ENCODE measurements at places on chromosomes 11 and 22.

DNA sequence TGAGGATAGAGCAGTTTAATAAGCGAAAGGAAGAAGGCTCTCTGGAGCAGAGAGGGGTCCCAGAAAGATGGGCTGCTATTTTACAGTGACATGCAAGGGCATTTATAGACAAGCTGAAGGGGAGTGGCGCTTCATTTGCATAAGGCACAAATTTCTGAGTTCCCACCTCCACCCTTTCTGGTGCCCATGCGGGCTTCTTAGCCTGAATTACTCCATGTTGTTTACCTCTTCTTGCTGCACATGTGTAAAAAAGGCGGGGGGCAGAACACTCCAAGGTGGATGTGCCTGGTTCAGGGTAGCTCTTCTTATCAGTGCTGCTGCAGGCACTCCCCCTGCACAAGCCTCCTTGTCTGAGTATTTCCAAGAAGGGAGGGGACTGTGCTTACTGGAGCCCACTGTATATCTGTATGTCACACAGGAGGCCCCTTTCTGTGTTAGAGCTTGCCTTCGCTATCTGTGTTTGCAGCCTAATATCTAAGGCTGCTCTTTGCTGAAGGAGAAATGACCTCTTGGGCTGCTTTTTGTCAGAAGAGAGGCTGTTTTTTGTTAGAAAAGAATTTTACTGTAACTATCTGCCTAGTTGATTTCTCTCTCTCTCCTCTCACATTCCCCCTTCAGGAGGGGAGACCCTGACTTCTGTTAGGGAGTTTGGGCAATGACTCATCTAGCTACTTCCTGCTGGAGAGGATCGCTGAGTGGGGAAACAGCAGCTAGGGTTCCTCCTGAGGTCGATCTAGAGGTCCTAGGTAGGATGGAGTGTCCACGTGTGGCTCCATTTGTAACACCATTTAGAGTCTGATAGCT is 1057.0 kb upstream of the CNTN5 start:
- DNase-seq, result no peak

- DNase-seq, result no peak
Observed at GRCh38 chr11:76850815-76851214, 9.9 kb upstream of the ACER3 start.

DNA sequence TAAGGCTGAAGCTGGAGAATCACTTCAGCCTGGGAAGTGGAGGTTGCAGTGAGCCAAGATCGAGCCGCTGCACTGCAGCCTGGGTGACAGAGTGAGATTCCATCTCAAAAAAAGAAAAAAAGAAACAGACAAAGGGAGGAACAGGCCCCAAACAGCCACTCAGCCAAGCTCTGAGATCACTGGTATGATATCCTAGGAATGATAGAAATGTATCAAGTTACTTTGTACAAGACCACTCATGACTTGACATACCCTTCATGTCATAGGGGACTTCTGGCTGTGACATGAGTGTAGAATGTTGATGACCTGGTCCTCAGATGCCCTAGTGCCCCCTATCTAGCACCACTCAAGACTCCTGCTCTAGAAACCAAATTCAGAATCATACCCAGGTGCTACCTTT is 216.5 kb downstream of the NAV2 start:
- DNase-seq, result no peak

- DNase-seq, result no peak
Observed at GRCh38 chr22:19037282-19038163, 84.7 kb downstream of the DGCR2 start.

- DNase-seq, result no peak
Observed at GRCh38 chr11:23897453-23898286, 599.2 kb upstream of the LUZP2 start.

- DNase-seq, result no peak
Observed at GRCh38 chr11:83034673-83035014, 37.1 kb downstream of the RAB30 start.

DNA sequence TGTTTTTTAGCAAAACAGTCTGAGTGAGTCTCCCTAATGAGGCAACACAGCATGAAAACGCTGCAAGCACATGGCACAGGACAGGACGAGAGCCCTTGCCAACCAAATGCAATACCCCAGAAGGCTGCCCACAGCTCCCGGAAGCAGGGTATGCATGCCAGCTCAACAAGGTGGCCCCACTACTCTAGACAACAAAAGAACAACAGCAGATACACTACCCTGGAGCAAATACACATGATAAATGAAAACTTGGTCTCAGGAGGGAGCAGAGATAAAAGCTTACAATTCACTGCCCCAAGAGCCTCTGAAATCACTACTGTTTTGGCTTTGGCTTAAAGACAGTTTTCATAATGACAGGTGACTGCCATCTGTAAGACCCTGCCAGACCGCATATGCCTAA is 785.4 kb upstream of the API5 start:
- DNase-seq, result no peak

GRCh38 chr22:48931452-48931851 is 896.2 kb downstream of the BRD1 start:
- no peak for DNase-seq

- DNase-seq, result no peak
Observed at GRCh38 chr11:99098751-99099150, 78.0 kb downstream of the CNTN5 start.

DNA sequence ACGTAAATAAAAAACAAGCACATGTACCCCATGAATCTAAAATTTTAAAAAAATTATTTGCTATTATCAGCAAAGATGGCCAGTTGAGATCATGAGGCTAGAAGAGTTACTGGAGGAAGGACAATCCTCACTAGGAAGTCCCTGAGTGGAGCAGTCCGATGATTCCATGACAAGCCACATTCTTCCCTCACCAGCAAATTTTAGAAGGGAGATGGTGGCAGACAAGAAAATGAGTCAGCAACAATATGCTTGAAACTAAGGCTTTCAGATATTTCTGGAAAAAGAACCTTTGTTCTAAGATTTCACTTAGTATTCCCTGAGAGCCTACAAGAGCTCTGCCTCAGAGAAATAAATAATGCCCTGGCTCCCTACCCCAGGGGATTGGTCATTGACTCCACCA is 34.9 kb downstream of the P4HA3 start:
- DNase-seq, result no peak

- no peak for DNase-seq
Observed at GRCh38 chr11:62806611-62807121, 1.4 kb upstream of the NXF1 start.

- DNase-seq, result no peak
Observed at GRCh38 chr22:42885446-42885845, 28.4 kb upstream of the ARFGAP3 start.

DNA sequence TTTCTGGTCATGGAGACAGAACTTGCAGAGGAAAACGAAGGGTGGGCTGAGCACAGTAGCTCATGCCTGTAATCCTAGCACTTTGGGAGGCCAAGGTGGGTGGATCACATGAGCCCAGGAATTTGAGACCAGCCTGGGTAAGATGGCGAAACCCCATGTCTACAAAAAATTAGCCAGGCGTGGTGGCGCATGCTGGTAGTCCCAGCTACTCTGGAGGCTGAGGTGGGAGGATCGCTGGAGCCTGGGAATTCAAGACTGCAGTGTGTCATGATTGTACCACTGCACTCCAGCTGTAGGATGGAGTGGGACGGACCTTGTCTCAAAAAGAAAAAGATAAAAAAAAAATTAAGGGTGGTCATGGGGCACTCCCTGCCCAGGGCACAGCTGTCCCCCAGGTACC is 5.9 kb downstream of the SERPINH1 start:
- DNase-seq, result no peak

DNA sequence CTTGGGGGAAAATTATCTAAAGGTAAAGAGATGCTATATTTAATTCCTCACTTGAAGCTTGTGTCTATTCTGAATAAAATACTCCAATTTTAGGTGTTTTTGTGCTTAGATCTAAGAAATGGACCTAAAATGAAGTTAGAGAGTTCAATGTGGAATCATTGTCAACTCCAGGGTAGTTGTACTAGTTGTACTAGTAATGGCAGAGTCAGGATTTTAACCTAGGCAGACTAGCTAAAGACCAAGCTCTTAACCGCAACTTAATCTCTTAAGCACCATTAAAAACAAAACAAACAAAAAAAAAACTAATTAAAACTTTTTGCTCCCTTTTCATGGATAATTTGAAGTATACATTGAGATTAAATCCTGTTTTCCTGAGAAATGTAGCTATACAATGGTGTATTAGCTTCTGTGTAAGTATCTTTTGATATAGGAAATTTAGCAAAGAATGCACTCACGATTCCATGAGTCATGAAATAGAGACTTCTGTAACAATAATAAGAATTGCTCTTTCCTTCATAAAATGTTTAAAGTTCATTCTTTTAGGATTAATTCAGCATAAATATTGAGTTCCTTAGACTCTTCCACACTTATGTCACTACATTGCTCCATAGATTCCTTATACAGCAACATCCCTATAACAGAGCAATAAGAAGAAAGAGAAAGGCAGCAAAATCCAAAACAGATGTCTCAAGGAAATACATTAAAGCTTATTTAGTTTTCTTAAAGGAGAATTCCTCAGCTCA is 26.5 kb upstream of the SOX6 start:
- DNase-seq, result no peak
